ENCODE measurements at places on chromosomes 2 and 18.

DNA sequence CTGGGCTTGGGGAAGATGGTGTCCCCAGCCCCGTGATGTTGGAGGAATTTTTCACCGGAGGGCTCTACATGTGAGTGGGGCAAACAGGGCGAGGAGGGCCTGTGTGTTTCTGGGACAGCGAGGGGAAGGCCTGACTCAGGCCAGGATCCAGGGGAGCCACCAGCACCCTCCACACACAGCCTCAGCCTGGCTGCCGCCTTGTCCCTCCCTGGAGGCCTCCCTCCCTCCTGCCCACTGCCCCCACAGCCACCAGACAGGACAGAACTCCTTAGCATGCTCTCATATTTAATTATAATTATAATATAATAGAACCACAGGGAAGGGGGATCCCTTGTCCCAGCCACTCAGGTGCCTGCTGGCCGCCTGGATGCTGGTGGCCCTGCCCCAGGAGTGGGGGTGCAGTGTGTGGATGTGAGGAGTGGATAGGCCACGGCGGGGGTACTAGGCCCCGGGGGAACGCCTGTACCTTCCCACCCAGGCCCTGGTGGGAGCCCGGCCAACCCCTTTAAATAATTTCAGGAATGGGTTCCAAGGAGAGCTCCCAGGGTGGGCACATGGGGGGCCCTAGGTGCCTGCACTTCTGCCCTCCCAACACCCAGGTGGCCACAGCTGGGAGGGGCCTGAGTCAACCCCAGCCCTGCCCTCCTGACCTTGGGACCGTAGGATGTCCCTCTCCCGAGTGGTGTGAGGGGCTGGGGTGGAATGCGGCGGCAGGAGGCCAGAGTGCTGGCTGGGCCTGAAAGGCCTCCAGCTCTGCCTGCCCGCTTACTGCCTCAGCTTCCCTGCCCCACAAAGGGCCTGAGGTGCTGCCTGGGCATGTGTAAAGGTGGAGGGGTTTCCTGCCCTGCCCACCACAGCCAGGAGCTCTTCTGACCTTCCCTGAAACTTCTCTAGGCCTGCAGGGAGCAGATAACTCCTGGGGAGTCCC is 8.8 kb downstream of the PDCD1 start:
- no peak for DNase-seq

DNA sequence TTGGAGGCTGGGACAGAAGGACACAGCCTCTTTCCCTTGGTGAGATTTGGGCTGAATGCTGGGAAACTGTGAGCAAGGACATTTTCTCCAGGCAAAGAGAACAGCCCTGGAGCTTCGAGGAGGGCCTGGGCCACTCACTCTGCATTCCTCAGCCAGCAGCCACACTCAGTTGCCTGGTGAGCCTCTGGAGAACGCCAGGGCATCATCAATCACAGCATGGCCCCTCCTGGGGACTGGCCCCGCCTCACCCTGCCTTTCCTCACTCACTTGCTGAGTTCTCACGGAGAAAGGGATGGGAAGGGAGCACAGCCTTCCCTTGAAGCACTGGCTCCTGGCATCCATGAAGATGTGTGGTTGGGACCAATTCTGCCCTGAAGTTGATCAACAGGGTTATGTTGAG is 55.0 kb downstream of the APOB start:
- DNase-seq, result no peak

GRCh38 chr2:41791523-41791922 is 256.3 kb upstream of the PKDCC start:
- no peak for DNase-seq

GRCh38 chr2:31127931-31128330 is 10.3 kb downstream of the GALNT14 start:
- no peak for DNase-seq

GRCh38 chr2:12501469-12502158 is 215.1 kb upstream of the TRIB2 start:
- DNase-seq, result peak; percentile 89

- no peak for DNase-seq
Observed at GRCh38 chr2:217707131-217707611, 295.6 kb downstream of the TNS1 start.

GRCh38 chr2:231134910-231135655 is 10.2 kb upstream of the HTR2B start:
- DNase-seq, result no peak

GRCh38 chr2:108263401-108263800 is 23.6 kb downstream of the SULT1C3 start:
- no peak for DNase-seq

DNA sequence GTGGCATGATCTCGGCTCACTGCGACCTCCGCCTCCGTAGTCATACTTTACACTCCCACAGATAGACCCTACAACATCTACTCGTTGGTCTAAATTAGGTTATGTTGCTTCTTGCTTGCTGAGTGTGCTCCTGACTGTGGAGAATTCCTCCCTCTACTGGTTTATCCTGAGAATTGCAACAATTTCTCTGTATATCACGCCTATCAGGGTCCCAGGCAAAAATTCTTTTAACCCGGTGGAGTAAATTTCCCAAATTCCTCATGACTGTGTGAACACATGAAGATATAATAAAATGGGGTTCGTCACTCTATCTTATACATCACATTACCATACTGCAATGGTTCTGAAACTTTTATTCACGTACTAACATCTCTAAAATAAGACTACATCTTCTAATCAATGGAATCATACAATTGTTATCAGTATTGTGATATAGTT is 156.7 kb downstream of the EVA1A start:
- DNase-seq, result no peak

GRCh38 chr18:26504831-26505230 is 43.5 kb downstream of the KCTD1 start:
- DNase-seq, result no peak

DNA sequence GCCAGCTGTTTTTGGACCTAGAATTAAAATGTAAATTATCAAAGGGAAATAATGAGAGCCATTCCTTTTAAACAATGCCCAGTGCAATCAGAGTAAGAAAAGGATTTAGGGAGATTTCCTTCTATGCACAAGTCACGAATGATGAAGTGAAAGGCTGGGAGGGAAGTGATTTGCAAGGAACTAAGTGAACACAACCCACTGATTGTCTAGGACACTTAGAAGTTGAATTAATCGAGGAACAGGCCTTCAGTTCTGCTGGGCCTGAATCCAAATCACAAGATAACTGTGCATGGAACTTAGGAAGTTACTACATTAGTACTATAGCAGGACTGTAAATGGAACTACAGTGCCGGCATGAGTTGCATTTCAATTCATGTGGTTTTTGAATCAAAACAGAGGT is 17.7 kb downstream of the MAP2 start:
- DNase-seq, result no peak

GRCh38 chr18:63195326-63196159 is 124.0 kb downstream of the BCL2 start:
- no peak for DNase-seq

GRCh38 chr2:173132531-173132930 is 56.9 kb downstream of the MAP3K20 start:
- DNase-seq, result no peak

GRCh38 chr2:136139631-136140030 is 21.7 kb upstream of the CXCR4 start:
- no peak for DNase-seq

GRCh38 chr2:30109856-30110255 is 37.0 kb upstream of the YPEL5 start:
- DNase-seq, result no peak

DNA sequence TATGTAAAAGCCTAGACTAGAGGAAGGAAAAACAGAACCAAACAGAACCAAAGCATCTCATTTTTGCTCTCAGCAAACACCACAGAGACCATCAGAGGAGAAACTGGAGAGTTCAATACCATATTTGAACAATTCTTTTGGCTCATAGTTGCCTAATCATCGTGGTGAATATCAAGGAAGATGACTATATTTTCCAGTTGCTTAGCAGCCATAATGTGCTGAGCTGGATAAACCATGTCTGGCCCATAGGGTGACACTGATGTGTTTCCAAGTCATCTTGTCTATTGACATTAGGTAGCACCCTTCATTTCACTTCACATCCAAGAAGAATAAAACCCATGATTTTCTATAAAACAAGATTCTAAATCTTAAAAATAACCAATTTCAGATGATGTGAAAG is 5.9 kb upstream of the XRCC5 start:
- DNase-seq, result no peak

- DNase-seq, result no peak
Observed at GRCh38 chr2:151823651-151824050, 4.6 kb downstream of the ARL5A start.

DNA sequence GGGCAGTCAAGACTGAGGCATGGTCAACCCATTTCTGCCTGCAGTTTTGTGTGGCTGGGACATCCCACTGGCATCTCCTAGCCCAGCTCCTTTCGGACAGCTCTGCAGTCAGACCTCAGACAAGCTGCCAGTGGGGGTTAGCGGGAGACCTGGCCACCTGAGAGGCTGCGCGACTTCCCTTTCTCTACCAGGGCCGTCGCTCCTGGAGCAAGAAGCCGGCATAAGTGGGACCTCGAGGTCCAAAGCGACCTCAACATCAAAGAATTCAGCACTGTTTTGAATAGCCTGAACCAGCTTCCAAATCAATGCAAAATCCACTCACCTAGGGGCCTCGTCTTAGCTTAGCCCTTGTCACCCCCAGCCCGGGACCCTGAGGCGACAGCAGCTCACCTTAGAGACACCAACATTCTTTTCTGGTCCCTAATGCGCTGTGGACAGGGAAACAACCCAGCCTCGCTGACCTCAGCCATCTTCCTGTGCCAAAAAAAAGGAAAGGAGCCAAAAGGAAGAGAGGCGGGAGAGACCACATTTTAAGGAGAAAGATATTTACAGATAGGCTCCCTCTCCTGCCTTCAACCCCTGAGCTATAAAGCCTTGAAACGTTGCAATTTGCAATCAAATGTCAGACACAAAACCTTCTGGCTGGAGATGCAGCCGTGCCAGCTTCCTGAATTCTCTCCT is 81.2 kb downstream of the GFPT1 start:
- no peak for DNase-seq

- DNase-seq, result no peak
Observed at GRCh38 chr2:126775300-126775985, 119.5 kb downstream of the GYPC start.

DNA sequence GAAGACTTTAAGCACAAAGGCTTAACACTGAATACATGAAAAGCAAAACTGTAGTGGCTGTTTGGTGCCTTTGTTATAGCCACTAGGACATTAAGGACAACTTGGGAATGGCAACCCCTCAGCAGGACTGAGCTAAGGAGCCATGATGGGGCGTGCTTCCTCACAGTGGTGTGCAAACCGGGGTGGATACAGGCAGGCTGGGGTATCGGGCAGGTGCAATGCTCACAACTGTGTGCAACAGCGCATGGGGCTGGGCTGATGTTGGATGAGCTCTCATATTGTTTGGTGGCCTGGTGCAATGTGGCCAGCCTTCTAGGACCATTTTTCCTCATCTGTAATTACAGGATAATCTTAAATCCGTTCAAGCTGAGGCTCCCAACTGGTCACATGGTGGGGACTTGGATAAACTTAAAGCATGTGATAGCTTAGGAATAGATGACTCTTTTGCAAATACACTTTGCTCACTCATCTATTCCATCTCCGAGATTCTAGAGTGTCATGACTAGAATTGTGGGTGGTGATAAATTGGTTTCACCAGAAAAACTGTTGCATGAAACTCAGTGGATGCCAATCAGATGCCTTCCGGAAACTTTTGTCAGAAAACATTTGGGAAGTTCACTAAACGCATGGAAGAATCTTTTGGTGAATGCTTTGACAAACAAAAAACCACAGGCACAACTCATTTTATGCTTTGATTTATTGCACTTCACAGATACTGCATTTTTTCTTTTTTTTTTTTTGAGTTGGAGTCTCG is 116.5 kb downstream of the PXDN start:
- DNase-seq, result no peak

- no peak for DNase-seq
Observed at GRCh38 chr18:35130236-35130635, 89.0 kb downstream of the MAPRE2 start.

DNA sequence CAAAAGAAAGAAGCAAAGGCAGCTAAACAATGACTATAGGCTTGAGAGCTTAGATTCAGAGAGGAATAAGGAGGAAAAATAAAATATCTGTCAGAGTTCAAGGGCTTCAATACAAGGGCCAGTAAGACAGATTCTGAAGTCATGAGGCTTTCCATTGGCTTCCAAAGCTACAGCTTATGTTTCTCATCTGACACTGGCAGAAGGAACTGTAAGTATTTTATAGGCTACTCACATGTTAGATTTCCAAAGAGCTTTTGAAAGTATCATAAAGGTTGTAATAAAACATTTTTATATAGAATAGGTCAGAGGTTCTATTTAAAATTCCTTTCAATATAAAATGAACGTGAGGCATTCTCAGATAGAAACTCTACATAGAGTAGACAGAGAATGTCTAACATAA is 746.6 kb upstream of the NXPH2 start:
- no peak for DNase-seq

- DNase-seq, result no peak
Observed at GRCh38 chr2:51025906-51026555, 5.9 kb downstream of the NRXN1 start.

DNA sequence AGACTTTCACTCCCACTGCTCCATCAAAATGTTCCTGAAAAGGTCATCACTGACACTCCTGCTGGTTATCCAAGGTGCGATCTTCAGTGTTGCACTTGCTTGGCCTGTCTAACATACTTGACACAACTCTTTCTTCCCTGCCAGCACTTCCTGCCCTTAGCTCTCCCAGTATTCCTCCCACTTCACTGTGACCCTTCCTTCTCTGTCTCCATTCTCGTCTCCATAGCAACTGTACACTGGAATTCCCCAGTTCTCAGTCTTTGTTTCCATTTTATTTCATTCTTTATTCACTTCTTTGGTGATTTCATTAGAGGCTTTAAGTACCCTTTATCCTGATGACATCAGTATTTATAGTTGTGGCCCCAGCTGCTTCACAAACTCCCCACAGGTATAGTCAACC is 333.0 kb downstream of the IRS1 start:
- DNase-seq, result no peak

GRCh38 chr2:238107525-238108422 is 7.6 kb downstream of the ESPNL start:
- no peak for DNase-seq

- DNase-seq, result no peak
Observed at GRCh38 chr2:154370873-154371272, 327.6 kb upstream of the KCNJ3 start.

- no peak for DNase-seq
Observed at GRCh38 chr18:48374423-48375149, 34.6 kb downstream of the ZBTB7C start.

DNA sequence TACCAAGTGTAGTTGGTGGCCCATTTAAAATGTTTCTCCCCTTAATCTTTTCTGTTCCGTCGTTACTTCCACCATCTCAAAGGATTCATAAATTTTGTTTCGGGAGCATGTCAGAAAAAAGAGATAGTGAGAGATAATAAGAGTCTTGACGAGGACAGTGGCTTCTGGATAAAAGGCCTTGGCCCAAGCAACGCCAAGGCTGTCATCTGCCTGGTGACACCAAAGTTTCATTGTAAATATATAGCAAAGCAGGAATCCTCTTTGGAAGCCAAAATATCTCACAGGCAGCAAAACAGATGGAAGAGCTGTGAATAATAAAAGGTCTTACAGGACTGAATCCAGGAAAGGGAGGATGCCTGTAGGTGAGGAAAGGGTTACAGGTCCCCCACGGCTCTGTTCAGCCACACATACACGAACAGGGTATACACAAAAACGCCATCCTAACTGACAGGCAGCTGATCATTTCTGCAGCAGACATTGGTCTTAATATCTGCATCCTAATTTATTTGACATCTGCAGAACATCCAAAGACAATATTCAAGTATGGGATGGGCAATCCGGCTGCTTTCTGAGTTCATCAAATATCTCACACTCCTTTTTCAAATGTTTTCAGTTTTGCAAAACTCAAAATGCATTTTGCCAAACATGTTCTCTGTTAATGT is 382.8 kb downstream of the OSR1 start:
- DNase-seq, result no peak
